ENCODE measurements at places on chromosomes 6 and 20.

- no peak for DNase-seq
These were observed 88.0 kb downstream of the FRK start for GRCh38 chr6:115972679-115973078.

DNA sequence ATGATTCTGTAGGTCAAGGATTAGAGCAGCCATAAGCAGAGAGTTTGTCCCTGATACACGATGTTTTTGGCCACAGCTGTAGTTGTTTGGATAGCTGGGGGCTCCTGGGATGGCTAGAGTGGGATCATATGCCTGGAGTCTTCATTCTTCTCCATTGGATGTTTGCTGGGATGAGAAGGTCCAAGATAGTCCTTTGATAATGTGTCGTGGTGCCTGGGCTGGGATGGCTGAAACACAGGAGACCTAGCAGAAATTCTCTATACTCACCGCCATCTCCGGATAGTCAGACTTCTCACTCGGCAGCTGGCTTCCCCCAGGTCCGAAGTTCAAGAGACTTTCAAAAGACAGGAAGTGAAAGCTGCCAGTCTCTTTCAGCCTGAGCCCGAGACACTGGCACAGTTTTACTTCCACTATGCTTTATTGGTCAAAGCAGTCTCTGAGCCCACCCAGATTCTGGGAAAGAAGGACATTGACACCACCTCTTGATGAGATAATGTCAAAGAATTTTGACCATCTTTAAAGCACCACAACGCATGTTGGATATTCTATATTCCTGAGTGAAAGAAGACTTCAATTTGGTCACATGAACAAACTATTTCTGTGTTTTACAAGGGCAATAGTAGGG, 16.0 kb downstream of the MARCKS start:
- no peak for DNase-seq

GRCh38 chr6:14142063-14142450, 24.5 kb downstream of the CD83 start:
- no peak for DNase-seq

GRCh38 chr20:31871618-31871954, 1.2 kb downstream of the TTLL9 start:
- no peak for DNase-seq

DNA sequence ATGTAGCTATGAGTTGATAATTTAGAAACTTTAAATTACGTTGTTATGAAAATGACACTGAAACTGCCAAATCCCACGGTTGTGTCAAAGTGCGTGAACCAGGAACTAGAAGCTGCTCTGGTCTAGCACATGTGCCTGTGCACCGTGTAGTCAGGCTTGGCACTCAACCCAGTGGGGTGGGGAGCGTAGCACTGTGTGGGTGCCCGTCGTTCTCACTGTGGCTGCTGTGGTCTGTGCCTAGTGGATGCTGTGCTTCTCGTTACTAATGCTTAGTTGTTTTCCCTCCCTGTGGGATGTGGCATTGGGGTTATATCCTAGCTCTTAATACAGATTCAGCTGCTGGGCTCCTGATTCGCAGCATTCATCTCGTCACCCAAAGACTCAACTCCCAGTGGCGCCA, 46.2 kb upstream of the ADIG start:
- no peak for DNase-seq

DNA sequence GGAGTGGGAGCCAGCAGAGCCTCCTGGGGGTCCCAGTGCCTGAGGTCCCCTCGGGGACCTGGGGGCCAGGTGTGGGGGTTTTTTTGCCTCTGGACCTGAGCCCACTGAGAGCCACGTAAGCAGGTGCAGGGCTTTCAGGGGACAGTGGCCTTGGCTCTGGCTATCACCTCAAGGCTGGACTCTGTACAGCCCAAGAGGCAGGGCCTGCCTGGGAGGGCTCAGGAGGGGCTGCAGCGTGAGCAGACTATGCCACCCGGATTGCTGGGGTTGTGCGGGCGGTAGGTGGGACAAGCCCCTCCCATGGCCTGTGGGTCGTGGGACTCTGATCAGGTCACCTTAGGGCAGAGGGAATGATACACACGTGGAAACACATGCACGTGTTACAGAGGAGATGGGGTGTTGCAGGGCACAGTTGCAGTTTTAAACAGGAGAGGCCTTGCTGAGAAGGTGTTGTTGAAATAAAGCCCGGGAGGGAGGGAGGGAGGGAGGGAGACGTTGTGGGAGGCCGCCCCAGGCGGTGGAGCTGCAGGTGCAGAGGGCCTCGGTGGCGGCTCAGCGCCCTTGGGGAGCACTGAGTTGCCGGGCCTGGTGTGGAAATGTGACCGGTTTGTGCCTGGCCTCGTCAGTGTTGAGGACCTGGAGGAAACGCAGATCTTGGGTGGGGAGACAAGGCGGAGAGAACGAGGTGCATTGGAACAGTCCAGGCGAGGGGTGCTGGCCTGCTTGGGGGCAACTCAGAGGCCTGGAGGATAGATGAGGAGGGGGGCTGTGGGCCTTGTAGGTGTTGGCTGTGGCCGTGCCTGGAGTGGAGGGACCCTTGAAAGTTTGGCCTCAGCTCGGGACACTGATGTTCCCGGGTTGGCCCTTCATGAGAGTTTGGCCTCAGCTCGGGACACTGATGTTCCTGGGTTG, 2.3 kb downstream of the TCEA2 start:
- no peak for DNase-seq

- no peak for DNase-seq
These were observed 17.2 kb upstream of the LRRN4 start for GRCh38 chr20:6070829-6071695.

DNA sequence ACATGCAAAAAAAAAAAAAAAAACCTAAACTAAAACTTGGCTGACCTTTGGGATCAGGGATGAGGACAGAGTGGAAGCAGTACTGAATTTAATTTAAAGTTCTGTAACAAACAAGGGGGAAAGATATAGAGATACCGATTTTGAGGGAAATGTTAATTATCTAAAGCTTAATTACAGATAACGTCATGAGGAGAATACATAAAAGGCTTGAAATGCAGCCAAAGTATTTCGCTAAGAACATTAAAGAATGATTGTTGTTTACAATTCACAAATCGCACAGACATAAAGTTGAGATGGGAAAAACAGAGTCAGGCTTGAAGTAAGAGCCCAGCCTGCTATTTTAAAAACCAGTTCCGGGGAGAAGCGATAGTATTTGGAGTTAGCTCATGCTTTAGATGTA, 208.0 kb upstream of the SASH1 start:
- no peak for DNase-seq

DNA sequence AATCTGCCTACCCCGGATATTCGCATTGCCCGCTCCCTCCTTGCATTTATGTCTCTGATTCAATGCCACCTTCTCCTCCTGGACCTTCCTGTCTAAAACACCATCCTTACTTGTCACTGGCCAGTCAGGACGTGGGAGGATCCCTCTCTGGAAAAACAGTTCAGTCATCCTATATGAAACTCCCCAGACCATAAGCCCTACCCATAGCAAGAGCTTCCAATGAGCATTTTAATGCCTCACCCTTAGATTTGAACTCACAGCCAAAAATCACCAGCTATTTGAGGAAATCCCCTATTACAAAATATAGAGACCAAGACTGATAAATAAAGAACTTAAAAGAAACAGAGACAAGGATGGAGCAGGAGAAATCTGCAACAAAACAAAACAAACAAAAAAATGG, 86.4 kb downstream of the SHLD1 start:
- DNase-seq = no peak

GRCh38 chr20:63678667-63679465, 17.6 kb upstream of the TNFRSF6B start:
- no peak for DNase-seq

- no peak for DNase-seq
These were observed 27.8 kb upstream of the MROH8 start for GRCh38 chr20:37207171-37207570.

- DNase-seq = no peak
These were observed 34.0 kb downstream of the KIAA1755 start for GRCh38 chr20:38226553-38226952.

- DNase-seq = no peak
These were observed 184.1 kb downstream of the MTFR2 start for GRCh38 chr6:136066005-136066404.

- no peak for DNase-seq
These were observed 52.0 kb downstream of the CPNE5 start for GRCh38 chr6:36787210-36787609.

DNA sequence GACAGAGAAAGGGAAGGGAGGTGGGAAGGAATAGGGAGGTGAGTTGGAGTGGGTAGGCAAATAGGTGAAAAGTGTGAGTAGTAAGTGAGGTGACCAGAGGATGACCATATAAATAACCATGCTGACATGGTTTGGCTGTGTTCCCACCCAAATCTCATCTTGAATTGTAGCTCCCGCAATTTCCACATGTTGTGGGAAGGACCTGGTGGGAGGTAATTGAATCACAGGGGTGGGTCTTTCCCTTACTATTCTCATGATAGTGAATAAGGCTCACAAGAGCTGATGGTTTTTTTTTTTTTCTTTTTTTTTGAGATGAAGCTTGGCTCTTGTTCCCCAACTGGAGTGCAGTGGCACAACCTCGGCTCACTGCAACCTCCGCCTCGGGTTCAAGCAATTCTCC, 21.5 kb upstream of the SMIM13 start:
- DNase-seq = no peak

GRCh38 chr20:36571564-36572504, 1.6 kb upstream of the TGIF2 start:
- DNase-seq = no peak

DNA sequence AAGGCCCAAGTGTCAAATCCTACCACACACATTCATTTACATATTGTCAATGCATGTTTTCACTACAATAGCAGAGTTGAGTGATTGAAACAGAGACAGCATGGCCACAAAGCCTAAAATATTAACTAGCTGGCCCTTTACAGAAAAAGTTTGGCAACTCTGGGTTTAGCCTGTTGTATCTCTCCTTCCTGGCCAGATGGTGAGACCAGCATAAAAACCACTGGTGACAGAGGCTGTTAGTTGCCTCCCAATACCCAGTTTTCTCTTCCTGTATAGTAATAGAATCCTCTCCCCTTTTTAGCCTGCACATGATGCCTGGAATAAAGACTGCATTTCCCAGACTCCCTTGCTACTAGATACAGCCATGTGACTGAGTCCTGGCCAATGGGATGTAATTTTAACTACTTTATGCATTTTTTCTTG, 100.0 kb upstream of the TAB2 start:
- no peak for DNase-seq

DNA sequence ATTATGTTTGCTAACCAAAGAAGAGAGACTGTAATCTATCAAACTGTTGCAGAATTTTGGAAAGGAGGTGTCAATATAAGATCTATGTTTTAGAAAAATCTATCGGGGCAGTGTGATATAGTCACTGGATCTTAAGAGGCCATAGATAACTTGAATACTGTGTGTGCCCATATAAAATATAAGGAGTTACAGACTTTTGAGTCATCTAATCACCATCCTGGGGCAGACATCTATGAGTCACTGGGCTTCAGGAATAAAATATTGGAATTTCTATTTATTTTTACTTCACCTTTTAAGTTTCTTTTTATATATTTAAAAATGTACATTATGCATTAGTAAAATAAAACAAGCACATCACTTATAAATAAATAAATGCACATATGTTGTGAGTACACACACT, 509.3 kb upstream of the MAN1A1 start:
- no peak for DNase-seq

- no peak for DNase-seq
These were observed 209.6 kb downstream of the ERMARD start for GRCh38 chr6:169960886-169961611.

DNA sequence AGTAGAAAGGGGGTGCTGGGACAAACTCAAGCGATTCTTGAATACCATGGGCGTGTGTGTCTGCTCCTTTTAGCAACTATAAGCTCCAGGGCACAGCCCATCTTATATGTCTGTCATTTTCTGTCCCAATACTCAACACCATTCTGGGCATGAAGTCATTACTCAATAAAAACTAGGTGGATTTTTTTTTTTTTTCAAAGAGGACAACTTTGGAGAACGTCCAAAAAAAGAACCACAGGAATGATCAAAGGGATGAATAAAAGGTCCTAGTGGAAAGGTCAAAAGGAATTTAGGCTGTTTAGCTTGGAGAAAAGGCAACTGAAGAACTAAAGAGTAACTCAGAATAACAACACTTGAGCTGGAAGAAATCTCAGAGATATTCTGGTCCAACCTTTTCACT, 24.4 kb downstream of the UQCC1 start:
- no peak for DNase-seq

DNA sequence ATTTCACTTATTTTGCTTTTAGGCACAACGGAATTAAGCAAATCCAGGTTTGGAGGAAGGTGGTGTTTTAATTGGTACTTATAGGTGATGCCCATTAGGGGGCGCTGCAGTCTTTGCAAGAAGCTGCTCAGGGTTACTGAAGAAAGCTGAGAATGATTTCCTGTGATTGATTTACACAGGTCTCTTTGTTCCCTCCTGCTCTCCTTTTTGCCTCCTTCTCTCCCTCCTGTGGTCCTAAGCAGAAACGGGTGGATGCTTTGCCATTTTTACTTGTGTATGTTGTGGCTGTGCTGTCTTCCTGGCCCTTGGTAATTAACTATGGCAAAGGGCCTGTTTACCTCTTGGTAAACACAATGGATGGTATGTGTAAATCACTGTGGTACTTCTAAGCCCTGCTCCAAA, 97.8 kb downstream of the ANKS1A start:
- DNase-seq = peak; percentile 54

DNA sequence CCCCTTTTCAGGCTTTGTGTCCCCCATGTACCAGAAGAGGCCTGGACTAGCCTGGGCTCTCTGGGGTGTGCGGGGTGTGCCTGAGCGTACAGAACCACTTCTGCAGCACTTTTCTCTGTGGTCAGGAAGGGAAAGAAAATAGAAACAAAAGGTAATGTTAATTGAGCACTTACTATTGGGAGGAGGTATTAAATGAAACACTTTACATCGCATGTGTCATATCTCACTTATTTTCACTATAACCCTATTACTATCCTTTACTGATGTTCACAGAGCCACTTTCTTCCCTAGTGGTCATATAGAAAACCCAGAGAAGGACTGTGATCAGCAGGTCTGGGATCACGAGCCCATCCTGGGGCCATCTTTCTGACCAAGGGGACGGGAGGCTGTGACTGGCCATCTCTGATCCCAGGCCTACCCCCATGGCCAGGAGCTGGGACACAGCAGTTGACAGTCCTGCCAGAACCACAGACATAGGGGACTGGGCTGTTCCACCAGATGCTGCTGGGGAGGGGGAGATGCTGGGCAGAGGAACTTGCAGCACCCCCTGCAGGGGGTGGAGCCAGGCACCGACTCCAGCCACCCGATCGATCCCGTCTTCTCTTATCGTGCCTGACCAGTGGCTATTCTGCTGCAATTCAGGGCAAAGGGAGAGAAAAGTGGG, 107.6 kb downstream of the VEGFA start:
- DNase-seq = no peak
